ENCODE measurements at places on chromosomes 1 and 21.

DNA sequence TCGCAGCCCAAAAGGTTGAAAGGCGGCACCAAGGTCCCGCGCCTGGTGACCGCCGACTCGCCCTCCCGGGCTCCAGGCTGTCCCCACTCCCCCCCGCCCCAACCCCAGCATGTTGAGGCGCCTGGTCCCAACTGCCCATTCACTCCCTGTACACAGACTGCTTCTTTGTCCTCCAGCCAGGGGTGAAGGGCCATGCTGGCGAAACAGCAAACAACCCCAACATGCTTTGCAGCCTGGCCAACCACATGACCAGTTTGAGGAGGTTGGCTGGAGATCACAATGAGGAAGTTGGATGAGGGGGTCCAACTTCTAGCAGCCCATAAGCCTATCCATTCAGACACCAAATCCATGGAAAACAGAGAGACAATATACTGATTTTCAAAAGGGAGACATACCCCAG, 13.5 kb downstream of the PDE9A start:
- no peak for DNase-seq

GRCh38 chr1:162145280-162145965, 75.9 kb downstream of the NOS1AP start:
- no peak for DNase-seq

DNA sequence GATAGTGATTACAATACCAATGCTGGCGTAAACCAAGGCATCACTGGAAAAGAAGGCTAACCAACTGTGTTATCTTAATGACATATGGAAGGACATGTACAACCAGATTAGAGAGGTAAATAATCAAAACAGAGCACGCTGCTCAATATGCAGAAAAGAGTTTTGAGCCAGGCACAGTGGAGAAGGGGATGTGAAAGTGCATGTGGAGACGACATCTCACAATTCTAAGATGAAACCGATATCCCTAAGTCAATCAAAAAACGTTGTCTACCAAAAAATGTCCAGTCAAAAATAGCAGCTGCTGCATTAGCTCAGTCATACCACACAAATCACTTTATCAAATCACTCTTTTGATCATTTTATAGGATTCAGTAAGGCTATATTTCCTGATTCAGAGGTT, 116.3 kb upstream of the OLIG2 start:
- DNase-seq, result peak; percentile 14

GRCh38 chr1:166029196-166029945, 137.4 kb downstream of the FAM78B start:
- no peak for DNase-seq

DNA sequence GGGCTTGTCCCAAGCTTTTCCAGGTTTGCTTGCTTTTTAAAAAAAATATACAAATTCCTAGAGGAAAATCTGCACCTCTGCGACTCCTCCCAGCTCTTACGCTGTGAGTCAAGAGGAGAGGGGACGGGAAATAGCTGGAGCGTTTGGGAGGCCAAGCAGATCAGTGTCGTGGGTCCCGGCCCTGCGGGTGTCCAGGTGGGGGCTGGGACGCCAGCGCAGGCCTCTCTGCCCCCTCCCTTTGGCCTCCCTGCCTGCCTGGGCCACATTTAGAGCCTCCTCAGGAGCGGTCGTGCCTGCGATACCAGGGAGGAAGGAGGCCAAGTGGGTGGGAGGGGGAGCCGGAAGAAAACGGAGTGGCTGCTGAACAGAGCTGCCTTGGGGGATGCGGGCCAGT, 9.0 kb downstream of the WNT4 start:
- no peak for DNase-seq

GRCh38 chr1:90579212-90579802, 137.8 kb downstream of the BARHL2 start:
- peak; percentile 55 for DNase-seq

DNA sequence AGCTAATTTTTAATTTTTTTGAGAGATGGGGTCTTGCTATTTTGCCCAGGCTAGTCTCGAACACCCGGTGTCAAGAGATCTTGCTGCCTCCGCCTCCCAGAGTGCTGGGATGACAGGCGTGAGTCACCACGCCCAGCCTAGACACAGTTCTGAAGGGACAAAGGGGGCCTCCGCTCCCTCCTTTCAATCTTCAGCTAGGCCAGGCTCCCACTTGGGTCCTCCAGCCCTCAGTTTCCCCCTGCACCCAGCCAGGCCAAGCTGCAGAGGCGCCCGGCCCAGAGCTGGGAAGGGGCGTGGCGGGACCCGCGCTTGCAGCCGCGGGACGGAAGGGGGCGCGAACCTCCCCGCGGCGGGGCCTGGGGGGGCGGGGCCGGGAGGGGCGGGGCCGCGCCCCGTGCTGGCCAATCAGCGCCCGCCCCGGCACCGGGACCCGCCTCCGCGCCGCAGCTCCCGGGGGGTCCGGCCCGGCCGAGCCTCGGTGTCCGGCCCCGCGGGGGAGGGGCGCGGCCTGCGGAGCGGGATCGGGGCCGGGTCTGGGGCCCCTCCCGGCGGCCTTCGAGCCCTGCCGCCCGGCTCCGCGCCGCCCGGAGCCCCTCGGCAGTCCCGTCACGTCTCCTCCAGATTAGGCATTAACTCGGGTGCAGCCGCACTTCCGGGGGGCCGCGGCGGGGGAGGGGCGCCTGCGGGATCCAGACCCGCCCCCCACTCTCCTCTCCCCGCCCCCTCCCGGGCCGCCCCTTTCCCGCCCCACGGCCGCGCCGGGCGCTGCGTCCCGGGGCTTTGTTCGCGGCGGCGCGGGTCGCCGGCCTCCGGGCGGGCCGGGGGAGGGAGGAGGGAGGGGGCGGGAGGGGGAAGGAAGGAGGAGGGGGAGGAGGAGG, 559 bp upstream of the AGRN start:
- peak; percentile 90 for DNase-seq

GRCh38 chr1:25001125-25001915, 71.2 kb upstream of the RUNX3 start:
- DNase-seq, result peak; percentile 61

GRCh38 chr1:87872189-87872588, 543.5 kb downstream of the LMO4 start:
- peak; percentile 21 for DNase-seq

GRCh38 chr1:9835404-9835757, 11.6 kb upstream of the CLSTN1 start:
- no peak for DNase-seq

DNA sequence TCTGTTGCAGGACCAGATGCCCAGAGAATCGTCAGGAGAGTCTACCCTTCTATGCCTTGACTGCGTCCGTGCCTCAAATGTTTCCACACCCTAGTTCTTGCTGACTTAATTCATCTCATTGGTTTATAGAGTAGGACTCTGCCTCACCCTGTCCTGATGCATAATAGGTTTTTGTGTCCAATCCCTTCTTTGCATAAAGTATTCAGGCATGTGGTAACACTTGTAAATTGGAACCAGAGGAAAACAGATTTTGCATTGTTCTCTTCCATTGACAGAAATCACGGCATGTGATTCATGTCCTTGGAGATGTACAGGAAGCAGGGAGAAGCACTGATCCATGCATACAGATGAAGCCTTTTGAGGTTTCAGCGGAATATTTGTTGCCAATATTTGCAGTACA, 29.5 kb downstream of the PLPPR5 start:
- DNase-seq, result no peak

GRCh38 chr1:77316966-77317365, 35.1 kb downstream of the AK5 start:
- DNase-seq, result no peak

DNA sequence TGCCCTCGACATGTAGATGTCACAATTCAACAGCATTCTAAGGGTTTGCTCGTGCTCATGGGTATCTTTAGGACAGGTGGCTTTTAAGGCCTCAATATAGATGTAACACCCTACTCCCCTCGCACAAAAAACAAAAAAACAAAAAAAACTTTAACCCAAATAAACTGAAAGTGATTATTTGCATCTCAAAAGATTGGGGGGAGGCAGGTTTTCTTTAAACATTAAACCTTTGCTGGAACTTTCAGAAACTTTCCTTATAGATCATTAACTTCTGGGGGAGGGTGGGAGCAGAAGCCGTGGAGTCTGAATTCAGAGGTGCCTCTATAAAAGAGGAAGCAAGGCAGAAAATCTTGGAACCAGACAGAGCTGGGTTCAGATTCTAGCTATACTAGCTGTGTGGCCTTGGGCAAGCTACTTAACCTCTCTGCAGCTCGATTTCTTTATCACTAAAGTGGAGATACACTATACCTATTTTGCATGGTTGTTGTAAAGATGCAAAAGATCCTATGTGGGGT, 3.2 kb upstream of the KIAA1614 start:
- no peak for DNase-seq
